NB4 (cell line): ENCODE measurements at places on chromosomes 3 and 15.
A peak's percentile ranks its signal among the peaks of the same experiment; 100 is the strongest.

- no peak for DNase-seq
Observed at GRCh38 chr3:147620906-147621305, 211.7 kb downstream of the ZIC1 start.

- DNase-seq = no peak
Observed at GRCh38 chr15:71228403-71228802, 113.1 kb downstream of the THSD4 start.

DNA sequence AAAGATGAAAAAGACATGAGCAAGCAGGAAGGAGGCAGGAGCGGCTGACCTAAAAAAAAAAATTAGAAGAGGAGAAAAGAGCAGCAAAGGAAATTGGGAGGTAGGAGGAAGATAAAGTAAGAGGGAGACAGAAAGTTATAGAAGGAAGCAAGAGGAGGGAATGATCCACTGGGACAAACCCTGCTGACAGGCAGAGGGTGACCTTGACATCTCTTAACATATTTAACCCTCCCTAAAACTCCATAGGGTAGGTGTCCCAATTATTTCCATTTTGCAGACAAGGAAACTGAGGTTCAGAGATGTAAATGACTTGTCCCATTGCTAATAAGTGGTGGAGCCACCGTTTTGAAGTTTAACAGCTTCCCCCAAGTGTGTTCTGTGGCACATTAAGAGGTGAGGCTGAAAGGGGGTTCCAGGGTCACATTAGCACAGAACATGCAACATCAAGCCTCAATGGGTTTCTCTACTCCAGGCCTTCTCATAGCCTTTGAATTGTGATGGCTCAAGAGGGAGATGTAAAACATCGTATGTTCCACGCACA lies 37.4 kb upstream of the PRICKLE2 start:
- DNase-seq = no peak

DNA sequence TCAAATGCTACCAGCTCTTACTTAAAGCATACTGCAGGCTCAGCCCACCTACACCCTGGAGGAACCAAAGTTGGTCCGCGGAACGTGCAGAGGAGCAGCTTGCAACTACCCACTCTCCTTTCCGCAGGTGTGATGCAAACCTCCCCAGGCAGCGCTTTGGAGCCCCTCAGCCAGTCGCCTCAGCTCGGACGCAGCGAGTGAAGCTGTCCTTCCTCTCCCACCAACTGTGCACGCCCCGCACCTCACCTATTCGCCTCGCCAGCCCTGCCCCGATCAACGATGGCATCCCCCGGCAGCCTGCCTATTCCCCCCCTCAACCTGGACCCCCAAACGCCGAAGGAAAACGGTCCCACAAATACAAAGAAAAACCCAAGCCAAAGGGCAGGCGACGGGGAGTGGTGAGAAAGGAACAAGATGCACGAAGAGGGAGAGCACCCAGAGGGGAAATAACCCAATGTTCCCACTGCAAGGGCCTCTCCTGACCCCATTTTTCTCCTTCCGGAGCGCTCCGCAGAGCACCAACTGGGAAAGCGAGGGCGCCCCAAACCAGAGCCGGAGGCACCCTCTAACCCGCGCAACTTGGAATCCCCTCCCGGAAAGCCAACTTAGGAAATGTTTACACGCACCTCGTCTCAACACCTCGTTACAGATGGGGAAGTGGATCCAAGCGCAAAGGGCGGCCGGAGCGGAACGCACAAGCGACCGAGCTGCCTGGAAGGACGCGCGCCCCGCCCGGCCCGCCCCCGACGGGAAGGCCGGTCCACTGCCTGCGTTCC lies 665 bp downstream of the GLB1 start:
- DNase-seq = peak; percentile 79

- no peak for DNase-seq
Observed at GRCh38 chr15:69467636-69468035, 15.0 kb downstream of the RPLP1 start.

DNA sequence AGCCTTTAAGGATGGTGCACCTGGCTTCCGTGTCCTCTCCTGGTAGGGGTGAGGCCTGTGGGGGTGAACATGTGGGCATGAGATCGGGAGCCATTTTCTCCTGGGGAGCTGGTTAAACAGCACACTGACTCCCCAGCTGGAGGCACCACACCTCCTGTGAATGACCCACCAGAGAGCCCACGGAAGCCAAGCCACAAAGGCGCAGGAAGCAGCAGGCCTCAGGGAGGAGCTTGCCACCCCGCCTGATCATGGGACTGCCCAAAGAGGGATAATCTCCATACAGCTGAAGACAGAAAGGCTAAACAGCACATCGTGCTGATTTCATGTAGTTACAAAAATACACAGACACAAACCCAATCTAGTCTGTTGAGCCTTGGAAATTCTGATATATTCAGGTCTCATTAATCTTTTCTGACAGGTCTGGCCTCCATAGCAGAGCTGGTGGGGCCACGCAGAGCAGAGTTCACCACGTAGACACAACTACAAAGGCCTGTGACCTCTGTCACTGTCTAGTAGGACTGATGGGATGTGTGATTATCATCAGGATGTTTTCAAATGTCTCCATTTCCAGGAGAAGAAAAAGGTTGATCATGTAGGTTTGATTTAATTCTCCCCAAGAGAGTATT lies 75.2 kb downstream of the DUT start:
- no peak for DNase-seq

DNA sequence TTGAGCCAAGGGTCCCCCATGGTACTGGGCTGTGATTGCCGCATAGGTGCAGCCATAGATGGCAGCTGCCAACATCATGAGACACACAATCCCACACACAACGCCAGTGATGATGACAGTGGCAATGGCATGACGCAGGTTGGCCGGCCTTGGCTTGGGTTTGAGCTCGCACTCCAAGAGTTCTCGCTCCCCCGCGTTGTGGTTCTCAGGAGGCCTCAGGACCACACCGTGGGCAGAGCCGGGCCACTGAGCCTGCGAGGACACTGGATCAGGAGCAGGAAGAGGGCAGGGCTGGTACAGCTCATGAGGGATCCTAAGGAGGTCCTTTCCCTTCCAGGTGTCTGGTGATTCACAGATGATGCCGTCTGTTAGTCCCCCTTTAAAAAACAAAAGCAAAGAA lies 9.3 kb downstream of the LRTM1 start:
- DNase-seq = no peak

DNA sequence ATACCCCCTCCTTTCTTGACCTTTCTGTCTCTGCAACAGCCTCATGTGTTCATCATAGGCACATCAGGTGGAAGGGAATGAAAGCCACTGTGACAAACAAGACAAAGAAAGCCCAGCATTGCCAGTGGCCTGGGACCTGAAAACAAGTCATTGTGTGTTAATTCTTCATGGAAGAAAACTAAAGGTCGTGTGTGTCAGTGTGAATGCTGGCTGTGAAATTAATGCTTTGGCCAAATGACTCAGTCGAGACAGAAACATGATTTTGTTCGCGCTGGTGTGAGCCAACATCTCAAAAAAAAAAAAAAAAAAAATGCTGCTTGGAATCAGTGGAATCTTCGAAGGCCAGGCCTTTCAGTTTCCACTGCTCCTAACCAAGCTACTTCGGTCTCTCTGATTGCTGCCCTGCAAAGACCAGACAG lies 386.5 kb upstream of the PROK2 start:
- no peak for DNase-seq

- DNase-seq = no peak
Observed at GRCh38 chr3:48077815-48078214, 61.6 kb upstream of the MAP4 start.

DNA sequence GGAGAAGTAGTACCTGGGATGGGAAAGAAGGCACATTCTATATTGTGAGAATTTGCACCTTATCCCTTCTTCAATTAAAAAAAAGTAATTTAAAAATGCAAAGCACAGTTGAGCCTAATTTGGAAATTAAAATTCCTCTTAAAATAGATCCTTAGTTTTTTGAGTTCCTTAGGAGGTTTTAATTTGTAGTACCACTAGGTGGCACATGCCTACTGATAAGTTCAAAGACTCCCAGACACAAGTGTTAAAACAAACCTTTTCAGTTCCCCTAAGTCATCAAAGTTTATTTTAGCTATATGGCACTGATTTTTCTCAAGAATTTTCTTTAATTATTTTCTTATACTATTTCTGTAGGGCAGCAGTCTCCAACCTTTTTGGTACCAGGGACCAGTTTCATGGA lies 127.6 kb upstream of the AZI2 start:
- peak; percentile 51 for DNase-seq

- no peak for DNase-seq
Observed at GRCh38 chr15:94366781-94367180, 135.4 kb downstream of the MCTP2 start.

DNA sequence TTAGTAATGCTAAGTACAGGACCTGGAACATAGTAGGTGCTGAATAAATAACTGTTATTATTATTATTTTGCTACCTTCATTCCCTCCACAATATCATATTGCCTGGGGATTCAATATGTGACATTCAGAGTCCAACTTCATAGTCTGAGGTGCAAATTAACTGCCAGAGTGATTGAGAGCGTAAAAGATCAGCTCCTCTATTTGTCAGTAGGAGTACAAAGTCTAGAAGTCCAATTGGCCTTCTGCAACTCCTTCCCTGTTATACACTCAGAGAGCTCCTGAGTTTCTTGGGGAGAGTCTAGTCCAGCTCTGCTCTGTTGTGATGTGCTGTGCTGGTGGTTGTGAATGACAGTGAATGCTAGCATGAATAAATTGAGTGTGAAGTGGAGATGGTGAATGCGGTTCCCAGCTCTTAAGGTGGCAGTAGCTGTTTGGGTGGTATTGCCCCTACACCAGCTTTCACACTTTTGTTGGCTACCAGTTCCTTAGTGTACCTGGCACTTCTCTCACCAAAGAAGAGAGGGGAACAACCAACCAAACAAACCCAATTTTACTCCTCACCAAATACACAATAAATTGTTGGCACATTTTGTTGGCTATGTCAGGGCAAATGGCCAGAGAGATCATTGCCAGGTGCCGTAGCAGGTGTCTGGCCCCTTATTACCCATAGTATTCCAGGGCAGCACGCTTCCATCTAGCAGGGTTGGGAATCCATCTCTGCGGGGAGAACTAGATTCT lies 270.1 kb upstream of the TBL1XR1 start:
- DNase-seq = no peak

- no peak for DNase-seq
Observed at GRCh38 chr15:25090073-25090733, 135.4 kb downstream of the SNRPN start.

DNA sequence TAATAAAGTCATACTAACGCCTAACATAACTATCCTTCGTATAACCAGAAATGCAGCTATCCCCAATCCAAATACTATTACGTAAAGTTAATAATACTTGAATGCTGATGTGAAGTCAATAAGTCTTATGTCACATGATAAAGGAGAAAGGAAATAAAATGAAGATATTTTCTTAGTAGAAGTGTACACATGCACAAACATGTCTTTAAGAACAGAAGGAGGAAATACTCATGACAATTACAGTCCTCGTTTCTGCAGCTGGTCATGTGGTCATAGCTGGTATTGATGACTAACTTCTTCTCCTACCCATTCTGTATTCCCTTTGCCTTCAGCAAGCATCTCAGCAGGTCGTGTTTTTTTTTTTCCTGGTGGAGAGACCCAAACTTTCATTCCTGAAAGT lies 244.3 kb downstream of the CHL1 start:
- DNase-seq = no peak

GRCh38 chr3:191686626-191687025 lies 225.7 kb downstream of the PYDC2 start:
- DNase-seq = no peak

GRCh38 chr3:20142517-20142916 lies 43.5 kb downstream of the SGO1 start:
- DNase-seq = no peak

DNA sequence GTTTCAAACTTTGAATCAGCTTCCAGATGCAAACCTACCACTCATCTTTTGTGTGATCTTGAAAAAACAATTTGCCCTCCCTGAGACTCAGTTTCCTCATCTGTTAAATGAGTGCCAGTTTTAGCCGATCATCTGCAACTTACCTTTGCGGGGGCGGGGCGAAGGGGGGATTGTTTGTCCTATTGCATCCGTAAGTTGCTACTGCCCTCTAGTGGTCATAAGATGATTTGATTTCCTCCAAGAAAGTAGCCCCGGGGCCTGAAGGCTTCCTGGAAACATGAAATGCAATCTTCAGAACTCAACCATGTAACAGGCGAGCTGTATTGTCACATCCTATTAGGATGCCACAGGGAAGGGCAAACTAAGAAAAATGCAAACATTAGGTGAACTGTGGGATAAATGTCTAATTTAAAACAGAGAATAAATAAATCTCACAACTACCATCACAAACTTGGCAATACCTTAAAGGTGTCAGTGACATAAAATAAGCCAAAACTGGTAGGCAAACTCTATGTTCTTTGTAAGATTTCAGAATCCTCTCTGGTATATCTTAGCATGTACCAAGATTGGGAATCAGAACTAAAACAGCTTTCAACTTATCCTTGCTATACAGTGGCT lies 63.5 kb upstream of the CLDN18 start:
- peak; percentile 72 for DNase-seq

GRCh38 chr15:66749841-66750575 lies 48.0 kb downstream of the SMAD6 start:
- peak; percentile 21 for DNase-seq

GRCh38 chr3:10140996-10141546 lies 507 bp upstream of the VHL start:
- peak; percentile 45 for DNase-seq

GRCh38 chr3:61057464-61057863 lies 193.8 kb downstream of the FHIT start:
- no peak for DNase-seq

DNA sequence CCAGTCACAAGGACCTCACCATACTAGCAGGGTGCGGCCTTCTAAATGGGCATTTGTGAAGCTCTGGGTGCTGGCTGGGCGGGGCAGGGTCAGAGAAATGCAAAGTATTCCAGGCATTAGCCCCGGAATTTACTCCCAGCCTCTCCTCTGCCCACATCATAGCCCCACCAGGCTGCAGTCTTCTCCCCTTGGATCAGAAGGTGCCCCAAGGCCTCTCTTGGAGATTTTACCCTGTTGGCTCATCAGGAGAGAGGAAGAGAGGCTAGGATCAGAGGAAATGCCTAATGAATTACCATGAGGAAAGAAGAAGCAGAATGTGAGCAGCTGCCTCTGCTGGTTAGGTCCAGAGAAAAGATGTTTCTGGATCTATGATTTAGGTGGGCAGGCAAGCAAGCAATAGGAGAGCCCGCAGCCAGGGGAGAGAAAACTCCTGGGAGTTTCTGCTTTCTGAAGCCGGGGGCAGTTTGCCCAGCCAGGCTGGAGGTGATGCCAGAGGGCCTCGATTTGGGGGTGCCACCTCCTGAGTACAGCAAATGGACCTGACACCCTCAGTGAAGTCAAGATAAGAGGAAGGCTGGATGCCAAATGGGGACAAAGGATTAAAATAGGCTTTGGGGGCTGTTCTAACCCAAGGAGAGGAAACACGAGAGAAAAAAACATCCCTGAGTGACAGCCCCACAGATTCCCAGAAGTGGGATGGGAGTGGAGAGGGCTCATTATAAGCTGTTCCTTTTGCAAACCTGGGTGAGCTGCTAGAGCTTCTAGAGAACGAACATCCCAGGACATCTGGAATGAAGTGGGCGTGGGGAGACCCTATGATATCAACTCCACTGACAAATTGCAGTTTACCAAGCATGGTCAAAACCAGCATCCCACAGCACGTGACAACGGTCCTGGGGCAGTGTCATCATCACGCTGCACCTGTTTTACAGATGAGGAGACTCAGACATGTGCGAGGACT lies 65.4 kb downstream of the BDH1 start:
- DNase-seq = no peak
